ENCODE measurements at places on chromosomes 12 and 14.

DNA sequence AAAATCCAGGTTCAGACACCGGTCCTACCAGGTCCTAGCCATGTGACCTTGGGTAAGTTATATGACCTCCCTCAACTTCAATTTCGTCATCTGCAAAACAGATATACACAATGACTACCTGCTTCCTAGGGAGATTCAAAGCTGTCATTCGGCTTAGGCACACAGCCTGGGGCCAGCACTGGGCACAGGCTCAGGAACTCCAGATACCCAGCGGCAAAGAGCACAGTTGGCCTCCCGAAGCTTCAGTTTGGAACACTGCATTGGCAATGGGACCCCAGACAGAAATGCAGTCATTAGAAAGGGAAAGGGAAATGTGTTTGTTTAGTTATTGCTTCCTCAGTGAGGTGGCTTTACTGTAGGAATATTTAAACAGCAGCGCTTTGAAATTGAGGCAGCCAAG, 11.4 kb downstream of the PLEKHG6 start:
- no peak for ATAC-seq

DNA sequence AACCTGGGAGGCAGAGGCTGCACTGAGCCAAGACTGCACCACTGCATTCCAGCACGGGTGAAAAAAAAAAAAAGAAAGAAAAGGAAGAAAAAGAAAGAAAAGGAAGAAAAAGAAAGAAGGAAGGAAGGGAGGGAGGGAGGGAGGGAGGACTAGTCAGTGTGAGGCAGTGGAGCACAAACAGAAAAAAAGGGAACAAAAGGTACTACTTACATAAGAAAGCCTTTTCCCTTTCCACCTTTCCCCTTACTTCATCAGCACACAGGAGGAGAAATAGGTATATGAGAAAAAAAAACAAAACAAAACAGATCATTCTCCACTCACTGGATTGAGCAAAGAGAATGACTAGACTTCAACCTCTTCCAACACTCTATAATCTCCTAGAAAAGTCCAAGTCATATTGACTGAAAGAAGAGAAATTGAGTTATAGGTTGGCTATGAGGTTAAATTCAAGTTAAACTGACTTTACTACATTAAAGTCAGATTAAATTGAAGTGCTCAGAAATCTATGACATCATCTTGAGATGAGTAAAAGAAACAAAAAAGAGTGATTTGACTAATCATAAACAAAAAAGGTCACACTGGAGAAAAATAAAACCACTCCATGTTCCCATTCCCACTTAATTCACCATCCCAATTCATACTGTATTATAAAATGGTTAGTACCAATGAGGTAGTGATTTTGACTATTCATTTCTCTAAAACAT, 43.6 kb downstream of the NOVA1 start:
- no peak for ATAC-seq

GRCh38 chr14:102949801-102950451, 27.5 kb downstream of the AMN start:
- ATAC-seq = no peak

DNA sequence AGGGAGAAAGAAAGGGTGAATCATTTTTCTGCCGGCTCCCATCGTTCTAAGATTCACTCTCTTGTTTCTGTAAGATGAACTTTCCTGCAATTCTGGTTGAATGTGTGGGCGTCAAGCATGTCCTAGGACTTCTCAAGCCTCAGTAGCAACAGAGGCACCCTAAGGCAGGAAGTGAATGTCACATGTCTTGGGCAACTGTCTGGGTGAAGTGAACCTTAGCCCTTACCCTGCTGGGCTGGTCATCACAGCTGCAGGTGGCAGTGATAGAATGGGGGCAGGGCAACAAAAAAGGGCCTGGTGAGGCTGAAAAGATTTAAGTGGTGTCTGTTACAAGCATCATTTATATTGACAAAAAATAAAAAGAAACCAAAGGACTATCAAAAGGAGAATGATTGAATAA, 45.9 kb upstream of the CAND1 start:
- ATAC-seq = no peak

DNA sequence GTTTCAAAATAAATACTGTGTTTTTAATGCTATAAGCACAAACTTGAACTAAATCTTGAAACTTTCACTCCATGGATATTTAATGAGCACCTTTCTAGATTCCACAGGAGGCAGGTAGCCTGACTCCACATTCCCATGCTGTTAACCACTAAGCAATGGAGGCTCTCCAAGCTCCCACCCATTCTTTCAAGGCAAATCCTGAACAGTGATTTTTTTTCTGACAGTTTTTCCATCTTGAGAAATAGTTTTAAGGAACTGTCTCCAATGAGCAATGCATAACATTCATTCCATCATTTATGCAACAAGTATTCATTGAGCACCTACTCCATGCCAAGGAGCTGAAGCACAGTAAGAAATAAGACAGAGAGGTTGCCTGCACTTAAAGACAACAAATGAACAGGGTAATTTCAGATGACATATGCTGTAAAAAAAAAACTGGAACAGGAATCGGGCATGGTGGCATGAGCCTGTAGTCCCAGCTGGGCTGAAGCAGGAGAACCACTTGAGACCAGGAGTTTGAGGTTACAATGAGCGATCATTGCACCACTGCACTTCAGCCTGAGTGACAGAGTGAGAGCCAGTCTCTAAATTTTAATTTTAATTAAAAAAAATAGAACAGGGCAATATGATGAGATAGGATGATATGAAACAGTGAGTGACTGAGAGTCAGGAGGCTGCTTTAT, 102.3 kb upstream of the CPSF6 start:
- ATAC-seq = no peak

GRCh38 chr14:68791078-68791901, 1.6 kb downstream of the ZFP36L1 start:
- no peak for ATAC-seq

- no peak for ATAC-seq
Measured at GRCh38 chr14:100780646-100781355, 45.1 kb upstream of the MEG3 start.

GRCh38 chr12:86597431-86597830, 341.2 kb upstream of the MGAT4C start:
- no peak for ATAC-seq

- no peak for ATAC-seq
Measured at GRCh38 chr12:93273834-93274564, 103.7 kb upstream of the NUDT4 start.

Measured in SK-N-SH treated with all-trans-retinoic acid at 6 μM for 48 hours (cell line).